ENCODE measurements at places on chromosomes 12 and 14.

GRCh38 chr12:102735104-102735503 is 181.9 kb downstream of the PAH start:
- no peak for DNase-seq

DNA sequence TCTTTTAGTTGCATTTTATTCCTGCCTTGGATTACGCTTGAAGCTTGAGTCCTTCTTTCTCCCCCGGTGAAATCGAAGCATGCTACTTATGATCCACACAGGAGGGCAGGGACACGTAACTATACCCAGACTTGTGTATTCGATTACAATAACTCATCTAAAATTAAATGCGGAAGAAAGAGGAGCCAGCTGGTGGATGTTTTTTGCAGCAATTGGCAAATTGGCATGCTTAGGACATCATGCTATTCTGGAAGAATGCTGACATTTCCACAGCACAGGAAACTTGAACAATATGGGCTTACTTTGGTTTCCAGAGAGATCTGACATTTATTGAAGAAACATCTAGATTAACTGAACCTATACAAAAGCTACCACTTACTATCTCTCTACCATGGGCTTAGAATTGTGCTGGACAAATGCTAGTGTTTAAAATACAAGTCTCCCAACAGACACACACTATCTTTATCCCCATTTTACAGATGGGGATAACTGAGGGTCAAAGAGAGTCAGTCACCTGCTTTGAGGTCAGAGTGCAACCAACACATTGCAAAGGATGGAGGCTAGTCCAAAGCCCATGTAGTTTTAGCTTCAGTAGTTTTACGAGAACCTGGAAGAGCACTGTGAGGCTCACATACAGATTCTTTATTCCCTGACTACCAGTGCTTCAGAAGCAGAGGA is 36.3 kb downstream of the LGMN start:
- DNase-seq, result no peak

DNA sequence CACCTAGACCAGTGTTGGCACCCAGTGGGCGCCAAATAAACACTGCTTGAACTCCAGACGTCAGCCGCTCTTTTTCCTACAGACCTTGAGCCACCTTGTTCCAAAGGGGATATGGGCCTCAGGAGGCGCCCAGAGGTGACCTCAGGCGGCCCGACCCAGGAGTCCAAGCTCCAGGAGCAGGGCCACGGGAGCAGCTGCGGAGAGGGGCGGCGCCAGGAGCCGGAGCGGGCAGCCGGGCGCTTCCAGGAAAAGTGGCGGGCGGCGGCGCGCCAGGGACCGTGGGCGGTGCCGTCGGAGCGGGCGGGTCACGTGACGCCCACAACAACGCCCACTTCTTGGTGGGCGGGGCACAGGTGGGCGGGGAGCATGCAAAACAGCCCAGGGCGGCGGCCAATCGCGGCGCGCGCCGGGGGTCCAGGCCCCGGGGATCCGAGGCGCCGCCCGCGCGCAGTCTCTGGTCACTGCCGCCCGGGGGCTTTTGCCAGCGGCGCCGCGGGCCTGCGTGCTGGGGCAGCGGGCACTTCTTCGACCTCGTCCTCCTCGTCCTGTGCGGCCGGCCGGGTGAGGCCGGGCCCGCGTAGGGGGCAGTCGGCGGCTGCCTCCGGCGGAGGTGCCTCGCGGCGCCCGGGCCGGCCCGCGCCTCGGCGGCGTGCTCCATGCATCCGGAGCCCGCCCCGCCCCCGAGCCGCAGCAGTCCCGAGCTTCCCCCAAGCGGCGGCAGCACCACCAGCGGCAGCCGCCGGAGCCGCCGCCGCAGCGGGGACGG is at the start of gene ORAI1:
Gene ORAI1, plus strand, starts transcription at position 444 of the 766 bp plus-strand sequence.
- peak; percentile 98 for DNase-seq

DNA sequence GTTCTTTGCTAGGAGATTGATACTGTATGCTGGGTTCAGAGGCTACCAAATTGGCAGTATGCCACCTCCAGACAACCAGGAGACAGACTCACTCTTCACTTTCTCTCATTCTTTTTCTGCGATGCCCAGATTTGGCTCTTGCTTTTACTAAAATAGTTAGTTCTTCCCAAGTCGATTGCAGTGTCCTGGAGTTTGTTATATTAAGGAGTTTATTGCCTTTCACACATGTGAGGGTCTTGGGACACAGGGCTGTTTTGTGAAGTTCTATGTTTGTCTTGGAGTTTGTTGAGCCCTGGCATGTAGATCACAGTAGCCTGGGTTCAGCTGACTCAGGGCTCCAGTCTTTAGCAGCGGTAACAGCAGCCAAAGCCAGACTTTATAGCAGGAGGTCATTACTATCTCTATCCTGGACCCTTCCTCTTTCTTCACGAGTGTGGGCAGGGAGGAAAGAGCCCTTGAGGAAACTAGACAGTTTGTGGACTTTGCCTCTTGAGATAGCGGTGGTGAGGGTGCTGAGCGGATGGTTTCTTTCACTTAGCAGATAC is 1.6 kb downstream of the MLEC start:
- no peak for DNase-seq

DNA sequence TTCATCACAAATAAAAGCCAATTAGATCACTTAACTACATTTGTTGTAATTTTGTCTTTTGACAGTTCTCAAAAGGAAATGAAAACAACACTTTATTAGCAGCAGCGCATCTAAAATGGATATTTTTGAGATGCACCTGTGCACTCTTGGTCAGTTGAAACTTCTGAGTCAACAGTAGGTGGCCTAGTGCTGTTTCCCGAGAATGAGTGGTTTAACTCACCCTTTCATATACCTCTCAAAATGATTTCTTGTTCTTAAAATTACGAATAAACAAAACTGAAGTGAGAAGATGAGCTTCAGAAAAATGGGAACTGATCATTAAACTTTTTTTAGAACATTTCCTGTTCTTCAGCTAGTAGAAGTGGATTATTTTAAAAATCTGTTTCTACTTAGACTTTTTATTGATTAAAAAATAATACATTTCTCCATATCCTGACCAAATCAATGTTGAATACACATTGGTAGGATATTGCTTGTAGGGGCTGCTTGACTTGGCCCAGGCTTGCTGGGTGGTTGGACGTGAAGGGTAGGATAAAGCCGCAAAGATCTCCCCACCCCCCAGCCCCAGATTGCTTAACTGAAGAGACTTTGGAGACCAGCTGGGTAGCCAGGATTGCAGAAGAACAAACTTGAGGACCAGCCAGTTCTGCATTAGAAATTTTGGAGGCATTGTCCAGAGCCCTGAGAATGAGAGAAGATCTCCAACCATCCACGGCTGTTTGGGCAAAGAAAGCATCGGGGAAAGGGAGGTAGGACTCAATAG is 22.3 kb upstream of the STK38L start:
- DNase-seq, result no peak
